ENCODE measurements at places on chromosomes 16 and 17.
A peak's percentile ranks its signal among the peaks of the same experiment; 100 is the strongest.

GRCh38 chr17:33050611-33051140 is 59.0 kb downstream of the SPACA3 start:
- DNase-seq = no peak

GRCh38 chr16:3957344-3957980 is 76.9 kb upstream of the CREBBP start:
- DNase-seq = no peak

DNA sequence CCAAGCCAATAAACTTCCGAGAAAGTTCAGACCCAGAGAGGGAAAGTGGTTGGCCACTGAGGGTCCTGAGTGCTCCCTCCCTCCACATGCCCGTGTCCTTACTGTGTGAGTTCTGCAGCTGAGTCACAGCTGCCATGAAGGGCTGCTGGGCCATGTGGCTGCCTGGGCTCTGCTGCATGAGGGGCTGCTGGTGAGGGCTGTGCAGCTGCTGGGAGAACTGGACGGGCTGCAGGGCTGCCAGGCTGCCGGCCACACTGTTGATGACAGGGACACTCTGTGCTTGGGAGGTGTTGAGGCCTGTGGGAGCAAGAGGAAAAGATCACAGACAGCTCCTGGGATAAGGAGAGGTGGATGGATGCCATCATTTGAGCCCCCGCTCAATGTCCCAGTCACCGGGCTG is 44.0 kb downstream of the HNF1B start:
- no peak for DNase-seq

- DNase-seq = no peak
These were observed 79.6 kb upstream of the HS3ST2 start for GRCh38 chr16:22734368-22734767.

GRCh38 chr17:43578699-43579565 is 32.8 kb upstream of the ETV4 start:
- peak; percentile 72 for DNase-seq

- no peak for DNase-seq
These were observed 26.9 kb downstream of the NSMCE1 start for GRCh38 chr16:27241658-27242057.

DNA sequence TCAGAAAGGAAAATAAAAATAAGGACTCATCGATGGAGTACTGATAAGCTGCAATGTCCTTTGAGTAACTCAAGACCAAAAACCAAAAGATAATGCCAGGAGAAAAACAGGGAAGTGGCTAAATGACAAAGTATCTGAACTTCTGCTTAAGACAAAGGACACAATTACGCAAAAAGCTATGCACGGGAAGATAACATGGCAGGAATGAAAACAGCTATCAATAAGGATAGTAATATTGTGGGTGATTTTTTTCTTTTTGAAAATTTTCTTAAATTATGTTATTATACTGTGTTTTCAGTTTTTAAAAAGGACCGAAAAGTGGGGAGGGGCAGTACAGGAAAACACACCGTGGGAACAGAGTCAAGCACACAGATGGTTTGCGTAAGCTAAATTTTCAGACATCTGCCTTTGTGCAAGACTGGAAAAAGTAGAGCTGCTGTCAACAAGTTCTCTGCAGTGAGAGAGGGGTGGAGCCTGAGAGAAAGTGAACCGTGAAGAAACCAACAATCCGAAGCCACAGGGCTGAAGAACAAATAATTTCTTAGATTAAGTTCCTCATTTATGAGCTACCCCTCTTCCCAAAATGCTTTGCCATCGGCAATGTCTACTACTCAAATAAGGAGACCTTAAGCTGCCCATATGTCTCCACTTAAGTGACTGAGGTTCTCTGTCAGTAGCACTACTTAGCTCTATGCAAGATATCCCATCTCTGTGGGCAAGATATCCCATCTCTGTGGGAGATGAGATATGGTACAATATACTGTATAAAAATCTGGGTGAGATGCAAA is 99.9 kb upstream of the CORO6 start:
- peak; percentile 81 for DNase-seq
